Left colon (tissue), 2 donors: ENCODE measurements at places on chromosomes 6 and 20. TPM values are rescaled to one million over a fixed set of nuclear protein-coding genes. Genes with fewer than 3 reads are reported as not detected.

Gene DYNLT2
- total RNA-seq, result 1.6 TPM

Gene SLC25A27
- total RNA-seq, result 7.6 TPM

Gene PTCHD4
- 0.25 TPM for total RNA-seq

Gene EYA4
- 0.56 TPM for total RNA-seq

Gene ZC2HC1B
- not detected for total RNA-seq

DNA sequence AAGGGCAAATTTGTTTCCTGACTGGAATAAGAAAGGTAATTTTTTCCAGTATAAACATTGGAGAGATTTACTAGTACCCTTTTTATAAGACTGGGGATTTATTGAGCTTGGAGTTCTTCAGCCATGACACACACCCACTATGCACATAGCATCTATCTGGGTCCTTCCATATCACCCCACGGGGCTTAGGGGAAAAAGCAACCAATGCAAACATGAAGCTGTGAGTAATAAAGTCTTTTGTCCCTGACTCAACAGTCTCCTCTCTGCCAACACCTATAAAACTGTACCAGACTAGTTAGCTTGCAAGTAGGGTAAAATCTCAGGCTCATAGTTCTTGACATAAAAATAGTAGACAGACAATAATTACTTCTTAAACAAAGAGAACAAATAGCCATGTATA, 23.4 kb downstream of the COL21A1 start:
- no peak for DNase-seq

- no peak for DNase-seq
Observed at GRCh38 chr6:149239573-149240209, 77.8 kb upstream of the TAB2 start.

GRCh38 chr6:159483259-159483658, 209.8 kb downstream of the SOD2 start:
- DNase-seq, result no peak

- DNase-seq, result no peak
Observed at GRCh38 chr6:49653942-49654341, 17.3 kb upstream of the RHAG start.

- no peak for DNase-seq
Observed at GRCh38 chr20:59938221-59938620, 1.9 kb downstream of the PPP1R3D start.

- no peak for DNase-seq
Observed at GRCh38 chr20:658731-659291, 5.8 kb upstream of the SRXN1 start.

DNA sequence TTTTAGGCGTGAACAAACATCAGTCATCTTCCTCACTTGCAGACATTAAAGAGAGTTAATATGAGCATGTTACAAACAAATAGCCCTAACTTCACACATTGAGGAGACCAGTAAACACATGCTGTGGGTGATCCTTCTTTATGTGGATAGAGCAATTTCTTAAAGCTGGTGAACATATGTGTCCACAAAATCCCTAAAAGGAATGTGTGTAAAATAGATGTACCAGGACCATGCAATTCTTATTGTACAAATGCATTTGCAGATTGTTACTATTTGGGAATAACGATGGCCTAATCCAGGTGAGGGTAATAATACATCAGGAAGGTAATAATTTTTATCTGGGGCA, 228.9 kb downstream of the ALDH8A1 start:
- DNase-seq, result no peak

DNA sequence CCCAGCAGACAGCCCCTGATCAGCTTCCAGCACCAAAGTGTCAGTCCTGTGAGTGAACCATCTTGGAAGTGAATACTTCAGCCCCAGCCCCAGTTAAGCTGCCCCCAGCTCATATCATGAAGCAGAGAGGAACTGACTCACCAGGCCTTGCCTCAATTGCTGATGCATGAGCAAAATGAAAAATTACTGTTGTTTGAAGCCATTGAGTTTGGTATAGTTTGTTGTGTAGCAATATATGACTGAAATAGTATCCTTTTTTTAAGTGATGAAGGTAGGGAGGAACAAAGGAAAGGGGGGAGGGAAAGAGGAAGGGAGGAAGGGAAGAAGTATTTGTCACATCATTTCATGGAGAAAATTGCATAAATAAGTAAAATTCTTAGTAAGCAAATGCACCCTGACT, 266.4 kb downstream of the MAFB start:
- no peak for DNase-seq

GRCh38 chr20:61024390-61024789, 227.7 kb upstream of the CDH4 start:
- no peak for DNase-seq

DNA sequence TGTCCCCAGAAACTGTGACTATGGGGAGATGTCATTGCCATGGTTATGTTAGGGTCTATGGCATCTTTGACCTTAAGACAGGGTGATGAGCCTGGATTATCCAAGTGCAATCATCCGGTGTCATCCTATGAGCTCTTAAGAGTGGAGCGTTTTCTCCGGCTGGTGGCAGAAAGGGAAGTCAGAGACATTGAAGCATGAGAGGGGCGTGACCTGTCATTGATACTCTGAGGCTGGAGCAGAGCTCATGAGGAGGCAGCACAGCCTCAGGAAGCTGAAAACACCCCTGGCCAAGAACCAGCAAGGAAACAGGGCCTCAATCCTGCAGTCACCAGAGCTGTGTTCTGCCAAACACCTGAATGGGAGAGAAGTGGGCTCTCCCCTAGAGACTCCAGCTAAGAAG, 59.6 kb downstream of the ANKRD60 start:
- no peak for DNase-seq

GRCh38 chr6:54087721-54088120, 23.5 kb upstream of the MLIP start:
- no peak for DNase-seq

DNA sequence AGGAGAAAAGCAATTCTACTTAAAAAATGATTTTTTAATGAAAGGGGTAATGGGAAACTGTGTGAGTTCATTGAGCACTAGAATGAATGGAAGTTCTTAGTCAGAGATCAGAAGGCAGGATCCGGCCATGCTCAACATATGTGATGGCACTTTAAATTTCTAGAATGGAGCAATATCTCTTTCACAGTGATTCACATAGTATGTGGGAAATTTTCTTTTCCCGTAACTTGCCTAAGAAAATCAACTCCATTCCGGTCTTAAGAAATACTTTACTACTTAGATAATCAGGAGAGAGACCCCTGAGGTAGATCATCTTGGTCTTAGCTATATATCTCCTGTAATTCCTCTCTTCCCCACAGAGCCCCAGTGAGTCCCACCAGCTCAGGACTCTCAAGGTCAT, 131.8 kb downstream of the SCML4 start:
- DNase-seq, result no peak

- peak; percentile 56 for DNase-seq
Observed at GRCh38 chr20:11917663-11918062, at the start of gene BTBD3. Gene BTBD3, plus strand, starts transcription at chr20:11917893. Its CDS starts 383 bp downstream, at chr20:11918276.

DNA sequence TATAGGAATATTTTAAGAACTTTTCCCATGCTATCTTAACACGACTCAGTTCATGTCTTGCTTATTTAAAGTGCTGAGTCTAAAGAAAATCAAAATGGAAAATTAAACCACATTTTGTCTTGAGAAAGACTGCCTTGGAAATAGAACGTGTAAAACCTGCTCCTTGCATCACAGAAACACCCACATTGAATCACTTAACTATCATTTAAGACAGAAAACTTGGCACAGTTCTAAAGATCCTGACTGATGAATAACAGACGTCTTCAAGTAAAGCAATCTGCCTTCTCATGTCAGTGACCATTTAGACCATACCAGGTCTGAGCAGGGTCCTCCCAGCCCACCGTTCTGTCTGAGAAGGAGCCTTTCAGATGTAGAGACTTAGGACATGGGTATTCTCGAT, 7.4 kb downstream of the PERP start:
- DNase-seq, result no peak

DNA sequence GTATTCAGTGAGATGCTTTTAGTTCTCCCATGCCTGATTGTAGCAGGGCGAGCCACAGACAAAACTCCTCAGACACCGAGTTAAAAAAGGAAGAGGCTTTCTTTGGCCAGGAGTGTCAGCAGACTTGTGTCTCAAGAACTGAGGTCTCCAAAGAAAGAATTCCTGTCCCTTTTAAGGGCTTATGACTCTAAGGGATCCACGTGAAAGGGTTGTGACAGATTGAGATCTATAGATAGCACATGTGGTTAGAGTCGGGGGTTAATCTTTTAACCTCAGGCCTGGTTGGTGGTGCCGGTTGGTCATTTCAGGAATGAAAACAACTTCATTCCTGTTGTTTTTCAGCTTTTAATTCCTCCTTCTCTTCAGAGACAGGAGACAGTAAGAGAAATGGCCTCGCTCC, 168.8 kb upstream of the GRIK2 start:
- DNase-seq, result no peak
